Prostate gland (tissue), 2 donors: ENCODE measurements at places on chromosomes 4 and X. TPM values are rescaled to one million over a fixed set of nuclear protein-coding genes. Genes with fewer than 3 reads are reported as not detected.
A peak's percentile ranks its signal among the peaks of the same experiment; 100 is the strongest.

ADRA2C gene
- 0.59 TPM for total RNA-seq

FAM47A gene
- not detected for total RNA-seq

TEX11 gene
- total RNA-seq, result 2.6 TPM

MBNL3 gene
- 12.0 TPM for total RNA-seq

KCND1 gene
- 0.23 TPM for total RNA-seq

GLUD2 gene
- 0.64 TPM for total RNA-seq

DNA sequence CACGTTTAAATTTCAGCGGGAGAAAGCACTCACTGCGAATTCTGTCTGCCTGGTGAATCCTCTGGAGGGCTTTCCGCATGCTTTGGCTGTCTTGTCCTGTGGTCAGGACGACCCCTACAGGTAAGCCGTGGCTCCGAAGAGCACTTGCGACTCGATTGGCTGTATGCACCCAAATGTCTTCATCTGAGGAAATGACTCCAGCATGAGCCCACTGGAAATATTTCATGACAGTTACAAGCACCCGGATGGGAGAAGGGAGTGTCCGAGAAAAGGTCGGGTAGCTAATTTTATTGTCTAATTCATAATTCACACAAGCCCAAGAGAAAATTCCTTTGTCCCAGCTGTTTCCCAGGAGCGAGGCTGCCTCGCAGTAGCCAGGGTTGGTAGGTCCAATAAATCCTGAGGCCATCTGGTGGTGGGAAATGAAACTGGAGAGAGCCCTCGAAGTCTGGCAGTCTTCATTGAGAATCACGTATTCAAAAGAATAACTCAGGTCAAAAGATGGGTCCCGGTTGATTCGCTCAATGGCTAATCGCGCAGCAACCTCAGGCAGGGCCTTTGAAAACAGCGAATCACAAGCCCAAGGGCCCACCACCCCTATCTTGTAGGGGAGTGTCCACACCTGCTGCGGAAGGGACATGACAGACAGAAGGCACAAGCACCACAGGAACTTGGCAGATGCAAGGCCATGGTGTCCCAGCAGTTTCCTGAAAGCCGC lies 6.6 kb downstream of the GUCY2F start:
- peak; percentile 11 for DNase-seq
- no peaks in the 10 kb centered on the region for H3K27me3 ChIP-seq
- H3K4me3 ChIP-seq, result no peak overlapping the region
- no peaks in the 10 kb centered on the region for H3K36me3 ChIP-seq
- H3K27ac ChIP-seq, result no peak overlapping the region
- H3K4me1 ChIP-seq, result no peaks in the 10 kb centered on the region

DNA sequence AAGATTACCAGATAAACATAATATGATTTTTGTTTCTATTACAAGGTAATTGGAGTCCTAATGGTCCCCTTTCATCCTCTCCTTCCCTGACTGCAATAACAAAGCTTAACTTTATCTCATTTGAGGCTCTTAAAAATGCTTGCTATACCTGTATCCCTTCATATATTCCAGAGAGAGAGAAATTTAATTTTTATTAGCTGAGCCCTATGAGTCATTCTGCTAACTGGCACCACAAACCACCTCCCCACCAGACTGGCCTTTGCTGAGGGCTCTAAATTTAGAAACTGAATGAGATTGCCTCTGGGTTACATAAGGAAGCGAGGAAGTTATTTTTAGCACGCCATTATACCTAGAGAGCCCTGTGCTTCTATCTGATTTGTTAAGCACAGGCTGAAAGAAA lies 27.4 kb downstream of the CBLL2 start:
- DNase-seq, result peak; percentile 5
- no peaks in the 10 kb centered on the region for H3K36me3 ChIP-seq
- no peaks in the 10 kb centered on the region for H3K4me1 ChIP-seq
- H3K27ac ChIP-seq, result no peak overlapping the region

- H3K27me3 ChIP-seq, result no peaks in the 10 kb centered on the region
- no peaks in the 10 kb centered on the region for H3K36me3 ChIP-seq
- no peak overlapping the region for H3K4me3 ChIP-seq
- DNase-seq, result no peak
Observed at GRCh38 chr4:189081826-189082225, 858.8 kb upstream of the FRG1 start.

GRCh38 chrX:14718403-14718802 lies 154.5 kb downstream of the FANCB start:
- H3K27me3 ChIP-seq, result no peaks in the 10 kb centered on the region
- DNase-seq, result no peak
- H3K4me1 ChIP-seq, result no peaks in the 10 kb centered on the region
- H3K36me3 ChIP-seq, result no peaks in the 10 kb centered on the region
- no peak overlapping the region for H3K27ac ChIP-seq
- H3K4me3 ChIP-seq, result no peak overlapping the region

DNA sequence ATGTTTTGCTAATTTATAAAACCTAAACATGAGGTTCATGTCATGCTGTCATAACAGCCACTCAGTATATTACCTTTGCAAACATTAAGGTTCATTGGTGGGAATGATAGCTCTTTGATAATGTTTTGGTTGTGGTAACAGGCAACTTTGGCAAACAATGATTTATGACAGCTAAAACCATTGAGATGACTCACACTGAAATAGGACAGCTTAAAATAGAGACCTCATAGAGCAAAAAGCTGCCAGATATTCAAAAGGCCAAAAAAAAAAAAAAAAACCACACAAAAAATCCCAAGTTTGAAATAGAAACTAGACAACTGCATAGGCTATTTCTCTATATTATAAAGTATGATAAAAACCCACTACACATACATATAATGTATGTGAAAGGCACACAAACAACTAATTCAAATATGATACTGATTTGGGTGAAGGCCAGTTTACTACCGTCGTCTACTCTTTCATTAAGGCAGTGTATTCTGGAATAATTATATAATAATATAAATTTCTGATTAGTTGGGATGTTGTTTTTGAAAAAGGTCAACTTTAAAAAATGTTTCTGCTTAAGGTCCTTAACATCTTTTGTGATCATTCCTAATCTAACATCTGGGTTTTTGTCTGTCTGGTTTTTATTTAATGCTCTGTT lies 646.0 kb upstream of the PITX2 start:
- H3K4me1 ChIP-seq, result no peaks in the 10 kb centered on the region
- no peaks in the 10 kb centered on the region for H3K36me3 ChIP-seq
- H3K27me3 ChIP-seq, result no peaks in the 10 kb centered on the region
- DNase-seq, result no peak
- H3K27ac ChIP-seq, result no peak overlapping the region
- no peak overlapping the region for H3K4me3 ChIP-seq

DNA sequence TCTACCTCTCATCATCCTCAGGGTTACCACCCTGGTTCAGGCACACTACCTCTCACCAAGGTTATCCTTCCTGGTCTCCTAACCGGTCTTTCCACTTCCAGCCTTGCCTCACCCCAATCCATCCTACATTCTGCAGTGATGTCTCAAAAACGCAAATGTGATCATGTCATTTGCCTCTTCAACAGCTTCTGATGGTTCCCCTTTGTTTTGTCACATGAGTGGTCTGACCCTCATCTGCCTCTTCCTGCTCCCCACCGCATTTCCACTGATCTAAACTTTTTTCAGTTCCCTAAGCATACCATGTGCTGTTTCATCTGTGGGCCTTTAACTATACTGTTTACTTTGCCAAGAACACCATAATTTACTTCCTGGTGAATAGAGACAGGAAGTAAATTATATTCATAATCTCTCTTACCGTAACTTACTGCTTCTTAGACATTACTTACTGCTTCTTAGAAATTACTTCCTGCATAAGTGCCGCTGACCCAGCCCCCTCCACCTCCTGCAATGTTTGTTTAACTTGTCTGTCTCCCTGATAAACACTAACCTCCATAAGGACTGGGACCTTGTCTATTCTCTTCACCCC lies 27.1 kb upstream of the NSUN7 start:
- no peak overlapping the region for H3K27ac ChIP-seq
- H3K4me1 ChIP-seq, result no peaks in the 10 kb centered on the region
- DNase-seq, result no peak
- H3K4me3 ChIP-seq, result no peak overlapping the region
- no peaks in the 10 kb centered on the region for H3K27me3 ChIP-seq

DNA sequence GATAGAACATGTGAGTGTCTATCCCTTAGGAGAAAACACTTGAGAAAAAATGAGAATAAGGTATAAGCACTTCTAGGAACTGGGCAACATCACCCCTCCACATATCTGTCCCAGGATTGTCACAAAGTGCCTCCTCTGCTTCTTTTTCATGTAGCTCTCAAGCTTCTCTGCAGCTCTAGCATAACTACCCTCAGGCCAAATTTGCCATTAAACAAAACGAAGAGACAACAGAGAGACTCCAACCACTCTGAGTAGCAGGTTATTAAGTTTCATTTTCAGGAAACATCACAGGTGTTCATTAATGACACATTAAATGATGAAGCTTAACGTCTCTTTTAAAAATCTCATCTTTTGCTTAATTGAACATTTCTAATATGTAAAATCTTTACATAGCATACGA lies 580.0 kb downstream of the GALNTL6 start:
- H3K27ac ChIP-seq, result no peak overlapping the region
- H3K36me3 ChIP-seq, result no peaks in the 10 kb centered on the region
- DNase-seq, result no peak
- no peak overlapping the region for H3K4me3 ChIP-seq
- no peaks in the 10 kb centered on the region for H3K4me1 ChIP-seq

GRCh38 chr4:7287918-7288280 lies 95.6 kb downstream of the SORCS2 start:
- no peak overlapping the region for H3K27ac ChIP-seq
- no peak overlapping the region for H3K4me3 ChIP-seq
- H3K27me3 ChIP-seq, result no peaks in the 10 kb centered on the region
- no peak for DNase-seq
- no peaks in the 10 kb centered on the region for H3K4me1 ChIP-seq
- no peaks in the 10 kb centered on the region for H3K36me3 ChIP-seq

DNA sequence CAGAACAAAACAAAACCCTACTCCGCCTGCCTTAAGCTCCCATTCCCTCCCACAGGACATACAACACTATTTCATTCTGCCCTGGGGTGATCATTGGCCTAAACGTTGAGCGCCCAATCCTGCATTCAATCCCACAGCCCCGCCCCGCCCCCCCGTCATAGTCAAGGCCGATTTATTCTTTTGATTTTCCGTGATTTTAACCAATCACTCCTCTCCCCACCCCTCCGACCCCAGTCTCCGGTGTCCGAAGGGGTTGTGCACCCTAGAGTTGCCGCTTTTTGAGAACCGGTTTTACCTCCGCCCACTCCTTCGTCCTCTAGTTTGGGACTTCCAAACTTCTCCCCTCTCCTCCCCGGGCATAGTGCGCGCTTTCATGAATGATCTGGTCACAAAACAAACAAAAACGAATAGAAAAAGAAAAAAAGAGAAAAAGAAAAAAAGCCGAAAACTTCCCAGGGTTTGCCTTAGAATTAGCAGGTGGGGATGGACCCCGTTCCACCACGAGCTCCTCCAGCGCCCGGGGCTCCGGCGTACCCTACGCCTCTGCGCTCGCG lies 446 bp upstream of the UBE2A start:
- peak overlapping the region; percentile 93 for H3K27ac ChIP-seq
- no peak for DNase-seq
- H3K4me1 ChIP-seq, result no peaks in the 10 kb centered on the region

DNA sequence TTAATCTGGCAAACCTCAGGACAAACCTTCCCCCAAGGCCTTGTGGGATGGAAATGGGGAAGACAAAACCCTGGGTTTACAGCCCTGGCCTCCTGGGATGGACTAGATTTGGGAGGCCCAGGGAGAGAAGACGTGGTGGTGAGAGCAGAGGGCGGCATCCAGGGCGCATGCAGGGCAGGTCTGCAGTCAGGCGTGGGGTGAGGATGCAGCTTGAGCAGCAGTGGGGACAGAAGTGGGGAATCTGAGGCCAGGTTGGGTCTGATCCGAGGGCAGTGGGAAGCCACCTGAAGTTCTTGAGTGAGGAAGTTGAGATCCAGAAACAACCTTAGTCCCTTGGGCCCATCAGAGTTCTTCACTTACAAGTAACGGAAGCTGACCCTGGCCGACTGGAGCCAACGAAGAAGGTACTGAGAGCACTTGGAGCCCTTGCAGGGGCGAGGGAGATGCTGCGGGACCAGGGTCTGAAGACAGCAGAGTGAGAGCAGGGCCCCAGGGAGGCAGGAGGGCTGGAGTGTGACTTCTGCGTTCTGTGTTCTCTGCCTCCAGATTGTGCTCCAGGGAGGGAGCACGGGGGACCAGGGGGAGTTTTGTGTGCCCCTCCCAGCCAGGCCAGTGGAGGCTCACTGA lies 42.0 kb upstream of the GPR78 start:
- no peak for DNase-seq
- H3K27ac ChIP-seq, result no peak overlapping the region
- no peak overlapping the region for H3K4me3 ChIP-seq
- no peaks in the 10 kb centered on the region for H3K36me3 ChIP-seq
- H3K4me1 ChIP-seq, result peaks cover 16% of the 10 kb centered on the region
- no peaks in the 10 kb centered on the region for H3K27me3 ChIP-seq

GRCh38 chr4:148847544-148848255 lies 405.5 kb upstream of the NR3C2 start:
- DNase-seq, result no peak
- H3K36me3 ChIP-seq, result no peaks in the 10 kb centered on the region
- no peak overlapping the region for H3K27ac ChIP-seq
- H3K4me3 ChIP-seq, result no peak overlapping the region

- no peak for DNase-seq
- no peak overlapping the region for H3K4me3 ChIP-seq
- no peaks in the 10 kb centered on the region for H3K4me1 ChIP-seq
- H3K27me3 ChIP-seq, result no peaks in the 10 kb centered on the region
- no peak overlapping the region for H3K27ac ChIP-seq
Observed at GRCh38 chrX:101062176-101062575, 10.3 kb upstream of the TRMT2B start.

- no peaks in the 10 kb centered on the region for H3K4me1 ChIP-seq
- no peaks in the 10 kb centered on the region for H3K36me3 ChIP-seq
- no peak overlapping the region for H3K4me3 ChIP-seq
- no peak for DNase-seq
Observed at GRCh38 chrX:135490979-135491514, 29.4 kb upstream of the INTS6L start.

- no peak for DNase-seq
- no peaks in the 10 kb centered on the region for H3K36me3 ChIP-seq
- no peak overlapping the region for H3K4me3 ChIP-seq
- H3K4me1 ChIP-seq, result no peaks in the 10 kb centered on the region
Observed at GRCh38 chr4:83599183-83599582, 63.3 kb downstream of the GPAT3 start.

DNA sequence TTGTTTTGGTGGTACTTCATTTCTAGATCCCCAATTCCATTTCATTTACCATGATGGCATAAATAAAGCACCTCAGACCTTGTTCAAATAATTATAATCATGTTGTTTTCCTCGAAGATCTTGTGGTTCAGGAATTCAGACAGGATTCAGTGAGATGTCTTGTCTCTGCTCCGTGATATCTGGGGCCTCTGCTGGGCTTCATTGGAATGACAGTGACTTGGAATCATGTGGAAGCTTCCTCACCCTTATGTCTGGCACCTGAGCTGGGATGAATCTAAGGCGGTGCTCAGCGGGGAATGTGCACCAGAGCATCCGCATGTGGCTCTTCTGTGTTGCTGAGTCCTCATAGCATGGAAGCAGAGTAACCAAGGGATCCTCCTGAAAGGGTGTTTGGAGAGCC lies 132.2 kb downstream of the VEGFC start:
- no peak overlapping the region for H3K4me3 ChIP-seq
- no peaks in the 10 kb centered on the region for H3K36me3 ChIP-seq
- H3K4me1 ChIP-seq, result no peaks in the 10 kb centered on the region
